ENCODE measurements at places on chromosomes 16 and 17.

- peak; percentile 20 for DNase-seq
Measured at GRCh38 chr17:48241131-48241591, 133.6 kb downstream of the SNX11 start.

GRCh38 chr17:65678546-65678945 lies 117.1 kb upstream of the AXIN2 start:
- DNase-seq, result no peak

GRCh38 chr17:72517413-72518158 lies 396.8 kb downstream of the SOX9 start:
- no peak for DNase-seq

GRCh38 chr16:11141409-11142260 lies 114.4 kb downstream of the SOCS1 start:
- no peak for DNase-seq

GRCh38 chr17:42428141-42428944 lies 5.3 kb upstream of the CAVIN1 start:
- DNase-seq, result peak; percentile 37

- DNase-seq, result no peak
Measured at GRCh38 chr17:63196772-63197335, 230.8 kb downstream of the TANC2 start.

- peak; percentile 95 for DNase-seq
Measured at GRCh38 chr17:58329810-58330537, 1.4 kb upstream of the TSPOAP1 start.

GRCh38 chr17:33233811-33234177 lies 59.3 kb downstream of the ASIC2 start:
- DNase-seq, result peak; percentile 31

DNA sequence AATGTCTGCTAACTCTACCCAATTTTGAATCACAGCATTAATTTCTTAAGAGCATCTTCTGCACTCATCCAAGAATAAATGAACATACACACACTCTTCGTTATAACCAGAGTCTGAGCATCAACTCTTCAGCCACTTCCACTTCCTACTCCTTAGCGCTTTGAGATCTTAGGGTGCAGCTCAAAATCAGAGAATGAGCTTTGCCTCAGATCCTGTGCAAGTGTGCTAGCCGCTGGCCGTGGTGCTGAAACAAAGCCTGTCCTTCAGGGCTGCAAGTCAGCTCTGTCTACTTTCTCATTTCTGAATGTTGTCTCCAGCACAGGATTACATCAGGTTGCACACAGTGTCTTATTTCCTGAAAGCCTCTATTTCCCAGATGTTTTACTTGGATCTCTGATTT lies 165.4 kb downstream of the AIPL1 start:
- peak; percentile 34 for DNase-seq

DNA sequence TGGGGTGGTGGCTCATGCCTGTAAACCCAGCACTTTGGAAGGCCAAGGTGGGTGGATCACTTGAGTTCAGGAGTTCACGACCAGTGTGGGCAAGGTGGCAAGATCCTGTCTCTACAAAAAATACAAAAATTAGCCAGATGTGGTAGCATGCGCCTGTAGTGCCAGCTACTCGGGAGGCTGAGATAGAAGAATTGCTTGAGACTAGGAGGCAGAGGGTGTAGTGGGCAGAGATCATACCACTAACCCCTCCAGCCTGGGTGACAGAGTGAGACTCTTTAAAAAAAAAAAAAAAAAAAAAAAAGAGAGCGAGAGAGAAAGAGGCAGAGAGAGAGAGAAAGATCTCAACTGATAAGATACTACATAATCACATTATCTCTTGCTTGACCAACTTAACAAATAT lies 45.9 kb downstream of the KANSL1 start:
- no peak for DNase-seq

- DNase-seq, result no peak
Measured at GRCh38 chr16:62853887-62854286, 817.6 kb upstream of the CDH8 start.

DNA sequence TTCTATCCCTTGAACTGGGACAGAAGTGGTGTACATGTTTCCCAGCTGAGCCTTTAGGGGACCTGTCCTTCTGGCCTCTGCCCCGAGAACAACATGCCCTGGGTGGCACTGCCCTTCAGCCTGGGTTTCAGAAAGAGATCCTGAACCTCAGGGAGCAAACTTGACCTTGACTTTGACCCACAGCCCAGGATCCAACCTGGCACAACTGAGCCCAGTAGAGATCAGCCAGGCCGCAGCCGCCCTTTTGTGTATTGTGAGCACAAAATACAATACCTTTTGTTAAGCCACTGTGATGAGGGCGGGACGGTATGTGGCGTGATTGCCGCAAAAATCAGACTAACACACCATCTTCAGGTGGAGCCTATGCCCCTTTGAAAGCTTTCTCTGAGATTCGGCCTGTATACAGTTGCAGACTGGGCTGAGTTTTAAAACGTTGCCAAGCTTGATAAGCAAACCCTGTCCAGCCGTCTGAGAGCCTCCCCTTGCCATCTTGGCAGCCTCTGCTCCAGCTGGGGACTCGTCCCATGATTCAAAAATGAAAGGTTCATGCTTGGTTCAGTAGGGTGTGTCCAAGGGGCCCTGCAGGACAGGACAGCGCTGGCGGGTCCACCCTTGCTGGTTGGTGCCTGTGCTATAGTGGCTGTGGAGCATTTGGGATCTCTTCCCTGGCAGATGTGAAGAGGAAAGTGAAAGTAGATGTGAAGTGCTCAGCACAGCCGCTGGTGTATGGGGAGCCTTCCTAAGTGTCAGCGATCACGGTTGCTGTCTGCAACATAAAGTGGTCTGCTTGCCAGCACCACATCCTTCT lies 40.3 kb downstream of the FOXL1 start:
- no peak for DNase-seq

- DNase-seq, result no peak
Measured at GRCh38 chr17:30278032-30278431, 13.7 kb downstream of the BLMH start.

- DNase-seq, result no peak
Measured at GRCh38 chr17:60514500-60514899, 11.5 kb downstream of the APPBP2 start.

- DNase-seq, result no peak
Measured at GRCh38 chr16:20933589-20933988, 33.0 kb downstream of the LYRM1 start.

DNA sequence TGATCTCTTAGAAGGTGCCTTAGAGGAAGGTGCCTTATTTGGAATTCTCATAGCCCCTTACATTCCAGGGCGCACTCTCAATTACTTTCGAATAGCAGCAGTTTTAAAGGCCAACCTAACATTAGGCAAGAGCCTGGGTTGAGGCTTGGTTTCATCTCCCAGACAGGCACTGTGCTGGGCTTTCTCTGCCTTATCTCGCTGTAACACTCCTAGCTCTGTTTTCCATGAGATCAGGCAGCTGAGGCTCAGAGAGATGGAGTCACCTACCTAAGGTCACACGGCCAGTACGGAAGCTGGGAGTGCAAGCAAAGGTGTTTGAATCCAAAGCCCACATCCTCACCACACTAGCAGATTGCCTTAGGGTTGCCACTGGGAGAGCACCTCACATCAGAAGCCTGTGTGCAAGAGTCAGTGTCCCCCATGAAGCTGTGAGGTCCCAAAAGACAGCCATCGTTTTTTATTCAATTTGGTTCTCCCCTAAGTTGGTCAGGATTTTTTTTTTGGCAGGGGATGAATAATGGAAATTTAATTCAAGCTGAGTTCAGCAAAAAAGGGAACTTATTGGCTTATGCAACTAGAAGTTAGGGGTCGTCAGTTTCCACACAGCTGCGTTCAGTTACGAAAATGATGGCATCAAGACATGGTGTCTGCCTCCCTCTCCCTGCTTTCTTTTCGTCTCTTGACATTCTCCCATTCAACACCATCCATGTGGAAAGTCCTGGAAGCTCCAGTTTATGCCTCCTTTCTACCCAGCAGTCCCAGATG lies 206.4 kb downstream of the KATNIP start:
- no peak for DNase-seq

- no peak for DNase-seq
Measured at GRCh38 chr16:58582971-58583765, 46.5 kb downstream of the CNOT1 start.

DNA sequence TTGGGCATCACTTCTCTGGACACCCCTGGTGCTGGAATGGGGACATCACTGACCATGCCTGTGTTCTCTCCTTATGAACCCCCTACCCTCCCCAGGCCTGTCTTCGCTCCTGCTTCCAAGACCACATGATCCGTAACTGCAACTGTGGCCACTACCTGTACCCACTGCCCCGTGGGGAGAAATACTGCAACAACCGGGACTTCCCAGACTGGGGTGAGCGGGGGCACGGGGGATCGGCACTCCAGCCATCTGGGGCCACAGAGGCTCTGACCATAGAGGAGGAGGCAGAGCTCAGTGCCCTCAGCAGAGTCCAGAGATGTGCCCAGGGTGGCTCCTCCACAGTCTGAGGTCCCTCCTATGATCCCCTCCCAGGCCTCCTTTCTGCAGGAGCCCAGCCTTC lies 73.5 kb downstream of the SCNN1B start:
- no peak for DNase-seq

- DNase-seq, result no peak
Measured at GRCh38 chr17:83077411-83077810, 2.0 kb upstream of the METRNL start.

DNA sequence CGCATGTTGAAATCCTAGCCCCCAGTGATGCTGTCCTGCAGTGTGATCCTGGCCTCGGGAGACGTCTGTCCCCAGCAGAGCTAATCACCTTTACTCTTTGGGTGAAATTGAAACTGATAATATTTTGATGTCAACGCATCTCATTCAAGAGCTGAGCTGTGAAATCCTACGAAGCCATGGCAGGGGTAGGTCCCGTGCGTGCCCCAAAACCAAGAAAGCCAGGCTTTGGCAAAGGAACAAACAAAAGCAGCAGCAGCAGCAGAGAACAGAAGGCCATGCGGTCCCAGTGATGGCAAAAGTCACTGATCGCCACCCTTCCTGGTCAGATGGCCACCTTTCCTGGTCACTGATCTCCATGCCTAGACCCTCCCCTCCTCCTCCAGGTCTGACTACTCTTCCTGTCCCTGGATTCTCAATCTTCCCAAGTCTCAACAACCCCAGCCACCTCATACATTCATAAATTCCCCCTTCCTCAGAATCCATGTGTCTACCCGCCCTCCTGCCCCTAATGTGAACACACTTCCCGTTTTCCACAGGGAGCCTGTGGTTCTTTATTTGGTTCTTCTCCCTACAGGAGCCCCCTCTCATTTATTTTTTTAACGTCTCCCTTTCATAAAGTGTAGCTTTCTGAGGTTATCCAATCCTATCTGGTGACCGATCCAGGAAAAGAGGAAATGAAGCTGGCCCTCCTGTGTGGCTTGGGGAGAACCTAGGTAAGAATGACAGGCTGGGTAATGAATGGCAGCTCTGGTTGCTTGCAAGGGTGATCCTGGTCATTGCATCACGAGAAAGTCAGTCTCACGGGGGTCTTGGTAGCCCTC lies 50.3 kb downstream of the CPPED1 start:
- DNase-seq, result no peak

GRCh38 chr17:34633351-34633750 lies 54.0 kb downstream of the TMEM132E start:
- no peak for DNase-seq

- no peak for DNase-seq
Measured at GRCh38 chr16:22642416-22643088, 131.9 kb downstream of the NPIPB5 start.

GRCh38 chr17:12867726-12868125 lies 78.4 kb downstream of the ARHGAP44 start:
- DNase-seq, result no peak

DNA sequence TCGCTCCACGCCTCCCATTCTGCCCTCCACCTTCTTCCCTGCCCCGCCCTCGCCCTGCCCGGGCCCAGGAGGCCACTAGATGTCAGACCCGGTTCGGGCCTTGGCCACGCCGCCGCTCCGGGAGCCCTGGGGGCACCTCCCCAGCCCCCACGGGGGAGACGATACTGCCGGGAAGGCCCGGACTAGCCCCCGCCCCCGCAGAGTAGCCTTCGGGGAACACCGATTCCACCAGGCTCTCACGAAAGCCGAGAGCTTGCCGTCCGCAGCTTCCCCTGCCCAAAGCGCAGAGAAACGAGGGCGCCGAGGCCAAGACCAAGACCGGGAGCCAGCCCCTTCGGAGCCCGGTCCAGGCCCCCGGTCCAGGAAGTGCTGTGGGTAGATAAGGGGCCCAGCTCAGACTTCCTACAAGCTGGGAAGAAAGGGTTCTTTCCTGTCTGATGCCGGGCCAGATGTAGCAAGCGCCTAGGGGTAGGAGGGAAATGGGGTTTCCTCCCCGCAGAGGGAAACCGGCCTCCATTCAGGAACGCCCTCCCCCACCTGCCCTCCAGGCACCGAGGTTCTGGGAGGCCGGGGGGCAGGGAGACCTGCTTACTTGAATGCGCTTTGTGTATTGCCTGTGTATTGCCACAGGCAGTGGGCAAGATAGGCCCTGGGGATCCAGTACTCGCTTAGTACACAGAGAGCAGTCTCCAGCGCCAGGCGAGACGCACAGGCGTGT lies 806 bp upstream of the CYB561 start:
- peak; percentile 25 for DNase-seq

DNA sequence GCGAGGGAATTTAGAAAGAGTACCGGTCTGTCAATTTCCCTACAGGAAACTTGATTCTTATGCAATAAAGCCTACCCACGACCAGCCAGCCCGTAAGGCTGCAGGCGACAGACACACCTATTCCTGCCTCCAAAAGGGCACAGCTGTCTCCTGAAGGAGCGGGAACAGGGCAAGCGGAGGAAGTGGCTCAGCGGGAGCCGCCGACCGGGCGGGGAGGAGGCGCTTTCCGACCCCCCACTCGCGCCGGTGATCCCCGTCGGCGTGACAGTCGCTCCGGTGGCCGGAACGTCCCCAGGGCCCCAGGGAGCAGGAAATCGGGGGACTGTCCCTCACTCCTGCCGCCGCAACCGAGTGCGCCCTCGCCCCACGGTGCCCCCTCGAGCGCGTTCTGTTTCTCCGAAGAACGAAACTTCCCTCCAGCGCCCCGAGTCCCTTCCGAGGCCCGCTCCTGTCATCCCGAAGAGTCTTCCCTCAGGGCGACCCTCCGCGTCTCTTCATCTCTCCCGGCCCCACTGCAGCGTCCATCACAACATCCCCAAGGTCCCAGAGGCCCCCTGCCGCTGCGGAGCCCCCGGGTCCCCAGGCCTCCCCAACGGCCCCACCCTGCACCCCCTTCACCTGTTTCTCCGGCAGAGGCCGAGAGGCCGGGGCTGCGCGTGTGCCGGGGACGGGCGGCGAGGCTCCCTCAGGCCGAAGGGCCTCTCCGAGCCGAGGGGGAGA lies 421 bp downstream of the STAT3 start:
- DNase-seq, result peak; percentile 17

- DNase-seq, result no peak
Measured at GRCh38 chr16:25716186-25716585, 24.4 kb downstream of the HS3ST4 start.

DNA sequence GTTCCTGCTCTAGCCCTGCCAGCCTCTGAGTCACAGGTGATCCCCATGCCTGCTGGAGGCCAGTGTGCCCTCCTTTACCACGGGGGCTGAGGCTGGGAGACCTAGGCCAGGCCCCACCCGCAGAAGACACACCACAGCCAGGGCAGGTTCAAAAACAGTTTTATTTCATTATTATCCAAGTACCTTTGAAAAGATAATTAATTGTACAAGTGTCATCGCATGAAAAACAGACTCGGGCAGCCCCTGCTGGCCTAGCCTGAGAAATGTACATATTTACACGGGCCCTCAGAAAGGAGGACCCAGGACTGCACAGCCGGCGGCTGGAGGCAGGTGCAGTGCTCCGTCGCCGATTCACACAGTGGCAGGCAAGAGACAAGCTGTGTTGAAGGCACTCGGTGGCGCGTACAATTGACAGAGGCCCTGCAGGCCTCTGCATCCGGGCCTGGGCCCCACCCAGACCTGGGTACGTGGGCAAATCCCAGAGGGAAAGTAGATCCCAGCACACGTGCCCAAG lies 4.4 kb downstream of the PDIA2 start:
- DNase-seq, result no peak

Measured in activated CD4-positive, alpha-beta T cell treated with anti-CD3 and anti-CD28 coated beads, Interleukin-2, amount 50 U/mL, for 16 hours (primary cell).